ENCODE measurements at places on chromosomes 13 and 19.

- DNase-seq = no peak
Observed at GRCh38 chr19:42250666-42251531, 4.0 kb downstream of the ERF start.

GRCh38 chr13:80137994-80138393 is 202.9 kb downstream of the SPRY2 start:
- no peak for DNase-seq

DNA sequence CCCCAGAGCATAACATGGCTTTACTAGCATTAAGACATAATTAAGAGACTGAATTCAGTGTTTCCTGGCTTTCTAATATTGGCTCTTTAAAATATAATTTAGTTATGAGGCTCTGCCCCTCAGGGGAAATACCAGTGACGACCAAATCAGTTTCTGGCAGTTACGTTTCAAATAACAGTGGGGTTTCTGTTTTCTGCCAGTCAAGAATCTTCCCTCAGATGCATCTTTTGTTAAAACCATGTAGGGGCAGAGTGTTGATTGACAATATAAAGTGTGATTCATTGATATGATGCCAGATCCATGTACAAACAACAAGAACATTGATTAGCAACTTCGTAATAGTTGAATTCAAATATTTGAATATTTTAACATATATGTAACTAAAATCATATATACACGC is 1169.7 kb downstream of the DIAPH3 start:
- DNase-seq = no peak

DNA sequence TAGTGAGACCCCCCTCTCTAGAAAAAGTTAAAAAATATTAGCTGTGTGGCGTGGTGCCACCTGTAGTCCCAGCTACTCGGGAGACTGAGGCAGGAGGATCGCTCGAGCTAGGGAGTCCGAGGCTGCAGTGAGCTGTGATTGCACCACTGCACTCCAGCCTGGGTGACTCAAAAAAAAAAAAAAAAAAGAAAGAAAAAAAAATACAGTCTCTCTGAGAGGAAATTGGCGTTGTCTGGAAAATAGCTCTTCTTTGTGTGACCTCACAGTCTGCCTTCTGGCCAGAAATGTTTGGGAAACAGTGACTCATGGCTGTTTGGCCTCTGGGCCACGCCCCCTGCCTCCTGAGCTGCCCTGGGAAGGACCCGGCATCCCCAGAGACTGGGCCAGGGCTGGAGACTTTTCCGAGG is 10.7 kb downstream of the MARCHF2 start:
- DNase-seq = no peak

- no peak for DNase-seq
Observed at GRCh38 chr19:782185-782877, 14.9 kb upstream of the PTBP1 start.

DNA sequence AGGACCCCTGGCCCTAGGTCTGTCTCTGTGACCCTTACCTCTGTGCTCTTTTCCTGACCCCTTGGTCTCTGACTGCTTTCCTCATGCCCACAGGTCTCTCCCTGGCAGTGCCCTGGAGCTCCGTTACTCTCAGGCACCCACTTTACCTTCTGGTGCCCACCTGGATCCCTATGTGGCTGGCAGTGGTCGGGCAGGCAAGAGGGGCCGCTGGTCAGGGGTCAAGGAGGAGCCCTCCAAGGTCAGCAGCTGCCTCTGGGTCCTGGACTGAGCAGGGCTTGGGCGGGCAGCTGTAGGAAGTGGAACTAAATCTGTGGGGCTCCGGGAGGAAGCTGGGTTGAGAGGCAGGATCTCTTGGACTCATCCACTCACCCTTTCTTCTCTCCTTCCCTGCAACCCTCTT is 16.3 kb downstream of the PPFIA3 start:
- no peak for DNase-seq

- no peak for DNase-seq
Observed at GRCh38 chr19:54391589-54392061, 23.6 kb upstream of the TTYH1 start.

DNA sequence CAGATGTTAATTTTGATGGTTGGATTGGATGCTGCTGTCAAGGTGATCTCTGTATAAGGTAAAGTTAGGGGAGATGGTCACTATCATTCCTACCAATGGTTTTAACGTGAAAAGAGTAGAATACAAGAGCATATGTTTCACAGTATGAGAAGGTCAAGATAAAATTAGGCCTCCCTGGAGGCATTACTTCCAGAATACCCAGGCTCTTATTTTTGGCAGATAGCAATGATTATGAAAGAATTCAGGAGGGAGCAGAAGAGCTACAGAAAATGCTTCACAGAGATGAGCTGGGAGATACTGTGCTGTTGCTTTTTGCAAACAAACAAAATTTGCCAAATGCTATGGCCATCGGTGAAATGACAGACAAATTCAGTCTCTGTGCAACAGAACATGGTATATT is 547.5 kb upstream of the SPRY2 start:
- no peak for DNase-seq

- DNase-seq = no peak
Observed at GRCh38 chr13:45592758-45593157, 22.8 kb downstream of the ERICH6B start.

- no peak for DNase-seq
Observed at GRCh38 chr19:12859546-12859945, 21.2 kb downstream of the MAST1 start.

- DNase-seq = no peak
Observed at GRCh38 chr19:16351133-16351809, 26.6 kb downstream of the KLF2 start.

DNA sequence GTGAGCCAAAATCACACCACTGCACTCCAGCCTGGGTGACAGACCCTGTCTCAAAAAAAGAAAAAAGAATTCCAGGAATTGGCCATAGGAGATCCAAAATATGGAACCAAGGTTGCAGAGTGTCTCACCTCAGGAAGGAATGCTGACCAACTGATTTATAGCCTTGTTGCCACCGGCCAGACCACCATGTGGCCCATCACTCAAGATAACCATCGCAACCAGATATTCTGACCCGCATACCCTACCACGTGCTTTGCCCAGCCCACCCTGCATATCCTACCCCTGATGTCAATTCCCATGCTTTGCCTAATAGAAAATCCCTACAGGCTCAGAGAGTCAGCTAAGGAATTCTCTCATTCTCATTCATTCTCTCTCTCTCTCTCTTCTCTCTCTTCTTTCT is 95.1 kb upstream of the DOCK9 start:
- DNase-seq = no peak

DNA sequence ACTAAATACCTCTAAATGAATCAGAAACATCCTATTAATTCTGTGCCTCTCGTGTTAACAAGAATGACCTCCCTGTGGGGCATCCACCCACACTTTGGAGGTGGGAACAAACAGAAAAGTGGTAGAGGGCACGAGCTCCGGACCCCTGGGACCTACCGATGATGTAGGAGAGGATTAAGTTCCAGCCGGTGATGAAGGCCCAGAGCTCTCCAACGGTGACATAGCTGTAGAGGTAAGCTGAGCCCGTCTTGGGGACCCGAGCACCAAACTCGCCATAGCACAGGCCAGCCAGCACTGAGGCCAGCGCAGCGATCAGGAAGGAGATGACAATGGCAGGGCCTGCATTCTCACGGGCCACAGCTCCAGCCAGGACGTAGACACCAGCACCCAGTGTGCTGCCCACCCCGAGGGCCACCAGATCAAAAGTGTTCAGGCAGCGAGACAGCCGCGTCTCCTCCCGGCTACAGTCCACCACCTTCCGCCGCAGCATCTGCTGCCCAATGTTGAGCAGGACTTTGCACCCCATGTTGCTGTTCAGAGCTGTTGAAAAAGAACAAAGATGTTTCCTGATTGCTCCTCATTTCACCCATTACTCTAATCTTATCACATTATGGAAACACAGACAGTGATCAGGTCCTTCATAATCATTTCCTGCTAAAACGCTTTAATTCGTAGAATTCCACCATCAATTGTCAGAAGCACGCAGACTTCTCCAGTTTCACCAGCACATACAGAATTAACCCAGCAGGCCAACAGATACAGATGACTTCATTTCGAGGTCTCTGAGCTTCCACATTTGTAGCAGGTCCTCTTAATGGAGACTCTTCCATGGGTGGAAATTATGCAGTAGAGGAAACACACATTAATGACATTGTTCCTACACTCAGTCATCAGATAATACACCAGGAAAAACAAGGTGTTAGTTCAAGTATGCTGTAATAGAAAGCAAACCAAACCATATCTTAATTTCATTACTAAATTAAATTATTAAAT is 59.5 kb downstream of the SLC7A1 start:
- DNase-seq = no peak

GRCh38 chr13:100235311-100235901 is 146.5 kb downstream of the PCCA start:
- DNase-seq = no peak

- DNase-seq = no peak
Observed at GRCh38 chr13:73131247-73131646, 72.4 kb downstream of the KLF5 start.

DNA sequence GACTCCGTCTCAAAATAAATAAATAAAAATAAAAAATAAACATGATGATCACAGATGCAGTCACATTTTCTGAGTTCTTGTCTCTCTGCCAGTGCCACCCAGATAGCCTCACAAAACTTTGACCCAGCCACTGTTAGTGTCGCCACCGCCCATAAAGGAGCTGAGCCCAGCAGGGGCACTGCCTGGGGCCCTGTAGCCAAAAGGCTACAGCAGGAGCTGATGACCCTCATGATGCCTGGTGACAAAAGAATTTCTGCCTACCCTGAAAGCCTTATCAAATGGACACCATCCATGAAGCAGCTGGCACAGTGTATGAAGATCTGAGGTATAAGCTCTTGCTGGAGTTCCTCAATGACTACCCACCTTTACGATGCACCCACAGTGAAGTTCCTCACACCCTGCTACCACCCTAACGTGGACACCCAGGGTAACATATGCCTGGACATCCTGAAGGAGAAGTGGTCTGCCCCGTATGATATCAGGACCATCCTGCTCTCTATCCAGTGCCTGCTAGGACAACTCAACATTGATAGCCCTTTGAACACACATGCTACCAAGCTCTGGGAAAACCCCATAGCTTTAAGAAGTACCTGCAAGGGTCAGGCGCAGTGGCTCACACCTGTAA is 18.3 kb downstream of the ZNF587 start:
- DNase-seq = no peak

- DNase-seq = no peak
Observed at GRCh38 chr19:36750066-36750691, 22.4 kb downstream of the ZNF850 start.

DNA sequence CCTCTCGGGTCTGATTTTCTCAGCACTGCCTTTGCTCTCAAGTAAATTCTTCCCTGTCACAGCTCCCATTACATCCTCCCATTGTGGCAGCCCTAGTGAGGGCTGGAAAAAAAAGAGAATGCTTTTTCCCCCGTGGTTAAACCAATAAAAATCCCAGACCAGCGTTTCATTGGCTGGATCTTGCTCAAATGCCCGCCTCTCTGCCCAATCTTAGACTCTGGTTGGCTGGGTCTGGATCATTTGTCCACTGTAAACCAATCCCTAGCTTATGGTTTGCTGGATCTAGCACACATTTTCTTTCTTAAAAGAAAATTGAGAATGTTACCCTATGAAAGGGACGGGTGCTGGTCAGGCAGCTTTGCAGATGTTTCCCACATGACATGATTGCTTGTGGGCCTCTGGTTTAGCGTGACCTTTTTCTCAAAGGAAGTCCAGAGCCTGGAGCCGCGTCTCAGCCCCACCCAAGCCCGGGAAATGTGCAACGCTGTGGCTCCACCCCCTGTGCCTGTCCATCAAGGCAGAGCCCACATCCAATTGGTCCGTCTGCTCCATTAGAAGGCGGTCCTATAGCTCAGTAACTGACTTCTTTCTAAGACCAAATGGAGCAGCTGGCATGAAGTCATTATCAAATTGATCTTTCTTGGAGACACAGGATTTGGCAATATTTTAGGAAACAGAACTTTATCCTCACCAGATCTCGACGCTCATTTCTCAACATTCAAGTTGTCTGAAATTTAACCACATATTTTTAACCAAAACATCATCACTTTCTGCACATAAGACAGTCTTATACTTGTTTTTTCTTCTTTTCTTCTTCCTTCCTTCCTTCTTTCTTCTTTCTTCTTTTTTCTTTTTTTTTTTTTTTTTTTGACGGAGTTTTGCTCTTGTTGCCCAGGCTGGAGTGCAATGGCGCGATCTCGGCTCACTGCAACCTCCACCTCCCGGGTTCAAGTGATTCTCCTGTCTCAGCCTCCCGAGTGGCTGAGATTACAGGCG is 2.6 kb upstream of the MCEMP1 start:
- peak; percentile 49 for DNase-seq

GRCh38 chr19:35959040-35959967 is 23.1 kb downstream of the LRFN3 start:
- DNase-seq = peak; percentile 68

- DNase-seq = no peak
Observed at GRCh38 chr13:86788616-86789015, 882.6 kb upstream of the SLITRK5 start.

- no peak for DNase-seq
Observed at GRCh38 chr13:110696776-110697175, 9.1 kb downstream of the CARS2 start.

DNA sequence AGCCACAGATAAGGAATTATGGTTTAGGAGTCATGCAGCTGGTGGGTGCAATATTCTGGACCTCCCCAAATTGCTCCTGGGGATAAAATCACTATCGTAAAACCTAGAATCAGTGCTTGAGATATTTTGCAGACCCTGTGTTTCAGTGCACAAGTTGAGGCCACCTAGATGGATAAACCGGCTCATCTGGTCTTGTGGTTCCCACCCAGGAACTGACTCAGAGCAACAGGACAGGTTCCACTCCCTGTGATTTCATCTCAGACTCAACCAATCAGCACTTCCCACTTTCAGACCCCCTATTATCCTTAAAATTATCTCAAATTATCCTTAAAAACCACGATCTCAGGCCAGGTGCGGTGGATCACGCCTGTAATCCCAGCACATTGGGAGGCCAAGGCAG is 21.0 kb downstream of the FBXL12 start:
- DNase-seq = no peak

DNA sequence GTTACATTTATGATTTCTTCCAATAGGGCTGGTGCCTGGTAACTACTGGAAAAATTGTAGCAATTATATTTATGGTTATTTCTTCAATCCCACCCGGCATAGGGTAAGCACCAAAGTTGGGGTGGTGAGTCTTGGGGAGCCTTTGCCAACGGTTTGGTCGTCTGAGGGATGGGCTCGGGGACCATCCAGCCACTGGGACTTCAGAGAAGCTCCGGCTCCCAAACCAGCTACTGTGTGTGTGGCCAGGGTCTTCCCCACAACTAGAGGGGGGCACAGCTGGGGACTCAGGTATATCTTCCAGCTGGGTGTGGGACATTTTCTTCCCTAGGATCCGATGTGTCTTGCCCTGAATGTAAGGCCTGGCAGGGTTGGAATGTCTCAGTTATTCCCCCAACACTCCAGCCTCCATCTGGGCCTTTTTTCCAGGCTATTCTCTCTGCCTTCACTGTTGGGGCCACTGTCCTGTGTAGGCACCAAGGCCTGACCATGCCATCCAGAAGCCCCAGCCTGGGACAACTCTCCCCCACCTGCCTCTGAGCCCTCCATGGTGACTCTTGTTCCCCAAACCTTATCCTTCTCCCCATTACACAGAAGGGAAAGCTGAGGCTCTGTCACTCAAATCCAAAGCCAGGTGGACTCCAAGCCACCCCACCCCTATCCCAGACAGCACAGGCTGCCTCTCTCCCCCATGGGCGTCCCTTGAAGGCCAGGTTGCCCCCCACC is 1.1 kb upstream of the IFI30 start:
- DNase-seq = no peak
